ENCODE measurements at places on chromosomes 4 and X.

GRCh38 chrX:49925176-49925575, 2.8 kb downstream of the CLCN5 start:
- peak; percentile 51 for DNase-seq

GRCh38 chr4:164892018-164892417, 15.0 kb downstream of the APELA start:
- DNase-seq: no peak

DNA sequence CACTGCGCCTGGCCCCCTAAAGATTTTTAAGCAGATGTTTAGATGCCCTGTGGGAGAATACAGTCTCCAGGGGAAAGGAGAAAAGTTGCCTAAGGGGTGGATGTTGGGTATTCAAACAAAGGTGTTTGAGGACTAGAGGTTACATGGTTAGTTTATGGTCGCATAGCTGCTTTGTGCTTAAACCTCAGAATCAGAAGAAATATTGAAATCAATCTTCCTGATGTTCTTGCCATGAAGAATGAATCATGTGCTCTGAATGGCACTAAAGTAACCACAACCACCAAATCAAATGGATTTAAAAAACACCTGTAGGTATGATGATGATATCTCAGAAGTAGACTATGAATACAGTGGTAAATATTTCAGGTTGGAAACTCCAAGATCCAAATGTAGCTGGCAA, 42.7 kb upstream of the TEX13A start:
- no peak for DNase-seq

- DNase-seq: no peak
Observed at GRCh38 chr4:74202062-74202586, 44.2 kb downstream of the MTHFD2L start.

GRCh38 chrX:82973646-82974045, 534.4 kb upstream of the POU3F4 start:
- no peak for DNase-seq

DNA sequence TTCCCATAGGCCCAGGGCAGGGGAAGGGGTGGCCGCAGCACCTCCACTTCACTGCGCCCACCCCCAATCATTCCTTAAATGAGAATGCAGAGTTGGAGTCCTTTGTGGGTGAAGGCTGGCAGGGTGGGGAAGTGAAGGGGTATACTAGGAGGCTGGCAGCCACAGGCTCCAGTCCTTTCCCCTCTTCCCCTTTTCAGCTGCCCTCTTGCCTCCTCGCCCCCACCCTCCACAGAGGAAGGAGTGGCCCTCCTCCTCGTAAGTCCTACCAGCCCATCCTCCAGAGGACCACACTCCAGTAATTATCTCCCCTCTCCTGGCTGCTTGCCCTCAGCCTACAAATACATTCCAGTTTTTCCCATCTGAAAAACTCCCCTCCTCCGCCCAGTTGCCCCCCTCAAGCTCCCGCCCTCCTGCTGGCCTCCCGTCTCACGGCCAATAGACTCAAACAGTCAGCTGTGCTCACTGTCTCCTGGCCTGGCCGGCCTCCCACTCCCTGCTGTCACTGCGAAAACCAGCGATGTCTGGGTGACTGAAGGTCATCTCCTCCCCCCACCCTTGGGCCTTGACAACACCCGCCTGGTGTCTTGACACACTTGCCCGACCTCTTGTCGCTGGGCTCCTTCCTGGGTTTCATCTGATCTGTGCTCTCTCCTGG, 38.8 kb downstream of the EFNB1 start:
- no peak for DNase-seq

DNA sequence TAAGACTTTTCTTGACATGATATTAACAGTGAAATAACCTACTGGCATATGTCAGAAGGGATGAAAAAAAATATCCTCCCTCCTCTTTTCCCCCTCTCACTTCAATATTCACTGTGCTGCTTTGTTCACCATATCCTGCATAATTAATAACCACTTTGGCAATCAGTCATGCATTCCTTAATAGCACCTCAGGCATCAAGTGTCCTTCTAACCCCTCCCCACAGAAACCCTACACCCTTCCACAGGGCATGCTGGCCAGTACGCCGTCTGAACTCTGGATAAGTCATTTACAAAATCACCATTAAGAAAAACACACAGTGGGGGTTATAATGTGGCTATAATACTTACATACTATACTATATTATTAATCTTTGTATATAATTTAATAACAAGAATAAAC, 165.9 kb downstream of the PDGFC start:
- DNase-seq: no peak

DNA sequence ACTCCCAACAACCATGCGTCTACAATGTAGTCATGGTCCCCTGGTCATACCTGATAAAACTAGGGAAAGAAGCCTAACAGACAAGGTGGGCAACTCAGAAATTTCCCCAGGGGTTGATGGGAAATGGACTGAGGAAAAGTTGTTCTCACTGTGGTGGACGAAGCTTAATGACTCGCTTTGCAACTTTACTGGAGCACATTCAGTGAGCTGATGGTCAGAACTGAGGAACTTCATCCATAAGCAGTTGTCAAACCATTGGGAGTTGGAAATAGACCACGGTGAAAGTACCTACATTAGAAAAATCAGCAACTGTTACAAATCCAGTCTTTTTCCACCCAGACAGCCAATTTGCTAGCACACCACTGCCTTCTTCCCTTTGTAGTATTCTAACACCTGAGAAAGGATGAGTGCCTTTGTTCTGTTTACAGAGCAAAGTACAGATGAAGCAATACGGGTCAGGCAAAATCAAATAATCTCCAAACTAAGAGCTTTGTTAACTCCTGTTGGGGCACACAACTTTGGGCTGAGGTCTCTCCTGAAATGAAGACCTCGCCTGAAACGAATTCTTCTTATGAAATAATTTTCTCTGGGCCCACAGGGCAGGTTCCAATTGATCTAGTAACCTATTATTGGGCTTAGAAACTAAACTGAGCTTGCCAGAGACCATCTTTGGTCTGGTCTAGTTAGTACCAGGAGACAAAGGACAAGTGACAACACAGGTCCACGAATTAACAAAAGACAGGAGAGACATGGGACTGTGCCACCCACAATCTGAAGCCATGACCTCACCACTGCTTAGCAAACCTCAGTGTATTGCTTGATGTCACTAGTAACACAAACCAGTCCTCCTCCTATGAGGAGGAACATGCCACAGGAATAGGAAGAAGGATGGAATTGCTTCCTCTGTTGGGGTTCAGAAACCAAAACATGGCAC, 58.9 kb upstream of the NFKB1 start:
- no peak for DNase-seq

DNA sequence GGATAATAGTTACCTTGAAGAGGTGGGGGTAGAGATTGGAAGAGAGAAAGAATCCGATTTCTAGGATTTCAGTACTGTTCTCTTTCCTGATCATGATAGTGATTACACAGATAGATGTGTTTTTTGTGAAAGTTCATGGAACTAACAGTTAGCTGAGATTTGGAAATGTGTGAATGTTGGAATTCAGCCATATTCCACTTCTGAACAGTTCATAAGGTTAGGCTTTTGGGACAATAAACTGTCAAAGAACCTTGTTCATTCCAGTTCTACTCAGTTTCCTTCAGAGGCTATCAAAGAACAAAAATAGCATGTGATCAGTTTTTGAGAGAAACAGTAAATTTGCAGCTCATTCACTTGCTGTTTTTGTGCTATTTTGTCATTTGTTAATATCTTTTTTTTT, 43.6 kb downstream of the RUFY3 start:
- no peak for DNase-seq

GRCh38 chr4:22764183-22764582, 71.4 kb downstream of the GBA3 start:
- DNase-seq: no peak

DNA sequence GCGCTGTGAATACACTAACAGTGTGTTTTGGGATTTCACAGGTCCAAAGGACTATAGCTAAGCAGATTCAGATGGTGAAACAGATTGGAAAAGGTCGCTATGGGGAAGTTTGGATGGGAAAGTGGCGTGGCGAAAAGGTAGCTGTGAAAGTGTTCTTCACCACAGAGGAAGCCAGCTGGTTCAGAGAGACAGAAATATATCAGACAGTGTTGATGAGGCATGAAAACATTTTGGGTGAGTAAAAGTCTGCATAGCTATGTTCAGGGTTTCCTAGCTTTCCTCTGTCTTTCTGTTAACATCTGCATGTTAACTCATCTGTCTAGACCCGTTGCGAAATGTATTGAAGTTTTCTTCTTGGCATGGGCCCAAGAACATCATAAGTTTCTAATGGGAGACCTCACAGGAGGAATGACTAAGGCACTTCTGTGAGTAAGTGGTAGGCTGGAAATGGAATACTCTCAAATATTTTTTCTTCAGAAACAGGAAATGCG, 372.1 kb downstream of the BMPR1B start:
- DNase-seq: peak; percentile 90

DNA sequence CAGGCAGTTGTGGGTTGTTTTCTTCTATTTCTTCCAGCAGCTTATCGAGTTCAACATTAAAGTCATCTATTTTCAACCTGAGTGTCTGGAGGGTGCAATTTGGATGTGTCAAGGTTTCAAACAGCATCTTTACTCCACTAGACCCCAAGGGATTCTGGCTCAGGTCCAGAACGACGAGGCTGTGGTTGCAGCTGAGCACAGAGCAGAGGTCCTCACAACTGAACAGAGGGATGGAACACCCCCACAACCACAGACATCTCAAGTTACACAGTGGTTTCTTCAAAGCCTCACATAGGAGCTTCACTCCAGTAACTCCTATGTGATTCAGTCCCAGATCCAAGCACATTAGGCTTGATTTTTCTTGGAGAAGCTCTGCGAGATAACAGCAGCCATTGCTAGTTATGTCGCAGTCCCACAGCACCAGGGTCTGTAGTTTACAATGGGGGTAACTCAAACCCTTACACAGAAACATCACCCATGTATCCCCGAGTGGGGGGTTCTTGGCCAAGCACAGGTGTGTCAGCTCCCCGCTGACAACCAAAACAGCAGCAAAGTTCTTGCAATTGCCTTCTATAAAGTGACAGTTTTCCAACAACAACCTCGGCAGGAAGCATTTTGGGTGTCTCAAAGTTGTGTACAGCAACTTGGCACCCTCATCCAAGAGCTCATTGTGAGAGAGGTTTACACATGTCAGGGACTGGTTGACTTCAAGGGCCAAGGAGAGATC, 2.8 kb downstream of the NLRP2B start:
- peak; percentile 63 for DNase-seq

- no peak for DNase-seq
Observed at GRCh38 chr4:119510395-119511149, 118.0 kb downstream of the PDE5A start.

DNA sequence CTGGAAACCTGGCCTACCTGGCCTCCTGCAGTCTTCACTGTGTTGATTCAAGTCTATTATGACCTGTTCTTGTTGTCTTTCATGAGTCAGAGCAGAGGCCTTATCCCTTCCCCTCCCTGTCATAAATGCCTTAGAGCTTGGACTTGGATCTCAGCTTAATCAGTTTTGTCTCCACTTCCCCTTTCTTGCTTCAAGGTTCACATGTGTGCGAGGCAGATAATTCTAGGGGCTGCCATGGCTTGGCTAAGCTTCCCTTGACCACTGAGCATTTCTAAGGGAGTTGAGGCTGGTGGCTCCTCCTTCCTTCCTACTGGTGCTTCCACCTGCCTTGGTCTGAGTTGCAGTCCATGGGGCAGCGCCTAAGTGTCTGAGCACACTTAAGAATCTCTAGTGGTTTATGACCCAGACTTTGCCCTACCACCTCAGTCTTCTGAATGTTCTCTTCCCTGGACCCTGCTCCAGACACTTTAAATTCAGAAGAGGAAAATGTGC, 1.7 kb upstream of the HEPH start:
- peak; percentile 97 for DNase-seq

DNA sequence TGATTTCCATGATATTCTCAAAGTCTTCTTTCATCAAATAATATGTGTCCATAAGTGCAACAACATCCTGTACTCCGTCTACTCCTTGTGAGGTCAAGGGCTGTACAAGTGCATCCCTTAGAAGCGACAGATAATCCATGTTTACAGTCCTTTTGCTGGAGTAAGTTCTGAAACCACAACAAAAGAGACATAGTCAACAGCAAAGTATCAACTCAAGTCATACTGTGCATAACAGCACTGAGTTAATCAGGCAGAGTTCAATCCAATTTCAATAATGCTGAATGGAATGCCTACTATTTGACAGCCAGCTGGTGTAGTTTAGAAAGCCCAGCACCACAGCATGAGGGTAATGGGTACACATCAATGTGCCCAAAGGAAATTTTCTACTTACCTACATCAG, 74.5 kb downstream of the RFC1 start:
- DNase-seq: no peak

DNA sequence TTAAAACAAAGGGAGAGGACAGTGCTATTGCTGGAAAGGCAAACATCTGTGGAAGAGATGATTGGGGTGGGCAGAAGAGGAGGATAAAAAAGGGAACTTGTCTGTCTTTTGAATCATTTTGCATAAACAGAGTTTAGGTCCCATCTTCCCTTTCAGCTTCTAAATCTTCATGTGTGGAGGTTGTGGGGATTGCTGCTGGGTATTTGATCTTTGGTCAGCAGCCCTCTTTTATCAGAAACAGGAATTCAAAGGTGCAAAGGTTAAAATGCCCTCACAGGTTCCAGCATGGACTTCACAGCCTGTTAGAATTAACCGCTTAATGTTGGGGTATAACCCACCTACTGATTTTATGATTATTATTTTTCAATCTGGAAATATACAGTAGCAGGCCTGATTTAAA, 39.5 kb upstream of the TMEM154 start:
- no peak for DNase-seq

GRCh38 chrX:78653118-78653822, 5.9 kb downstream of the RTL3 start:
- peak; percentile 88 for DNase-seq

DNA sequence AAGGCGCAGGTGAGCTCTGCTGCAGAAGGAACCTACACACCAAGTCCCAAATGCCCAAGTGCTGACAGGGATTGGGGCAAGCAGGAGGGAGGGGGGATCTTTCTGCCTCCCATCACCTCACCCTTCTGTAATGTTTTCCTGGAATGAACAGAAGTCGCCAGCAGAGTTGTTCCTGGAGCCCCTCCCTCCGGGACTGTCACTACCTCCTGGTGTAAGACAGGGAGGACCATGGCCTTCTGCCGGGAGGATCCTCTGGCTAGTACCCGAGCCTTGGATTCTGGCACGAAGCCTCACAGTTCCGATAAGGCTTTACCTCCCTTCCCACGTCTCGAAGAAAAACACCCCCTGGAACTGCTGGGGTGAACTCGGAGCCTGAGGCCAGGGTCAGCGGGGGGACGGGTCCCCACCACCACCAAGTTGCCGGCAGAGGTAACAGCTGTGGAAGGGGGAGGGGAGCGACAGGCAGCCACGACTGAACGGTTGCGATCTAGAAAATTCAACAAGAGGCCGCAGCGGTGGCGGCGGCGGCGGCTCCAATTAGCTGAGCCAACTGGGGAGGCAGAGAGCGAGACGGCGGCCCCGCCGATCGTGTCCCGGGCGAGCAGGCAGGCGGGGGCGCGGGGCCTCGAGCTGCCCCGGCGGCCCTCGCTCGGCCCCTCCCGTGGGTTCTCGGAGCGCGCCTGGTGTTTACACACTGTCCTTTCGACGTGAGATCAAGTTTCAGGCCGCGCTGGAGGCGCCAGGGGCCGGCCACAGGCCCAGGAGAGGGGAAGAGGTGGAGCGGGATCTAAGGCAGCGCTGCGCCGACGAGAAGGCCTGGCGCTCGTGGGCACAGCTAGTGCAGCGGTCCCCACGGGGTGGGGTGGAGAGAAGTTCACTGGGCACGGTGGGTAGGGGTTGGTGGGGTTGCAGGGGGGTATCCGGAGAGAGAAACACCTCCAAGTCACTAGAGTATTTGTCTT, 53.7 kb upstream of the BCOR start:
- DNase-seq: no peak
